Activated naive CD8-positive, alpha-beta T cell treated with anti-CD3 and anti-CD28 coated beads, Interleukin-2, amount 10 ng/mL, durations not matched to agents 7 days and 5 days (primary cell): ENCODE measurements at places on chromosomes 5 and 9. TPM values are rescaled to one million over a fixed set of nuclear protein-coding genes. Genes with fewer than 3 reads are reported as not detected.

The ENDOG gene
- total RNA-seq: 19.5 TPM

The PPP2R2B gene
- total RNA-seq: 5.3 TPM

The SLC6A7 gene
- total RNA-seq: not detected

The PKD2L2 gene
- total RNA-seq: not detected

The CHSY3 gene
- not detected for total RNA-seq

DNA sequence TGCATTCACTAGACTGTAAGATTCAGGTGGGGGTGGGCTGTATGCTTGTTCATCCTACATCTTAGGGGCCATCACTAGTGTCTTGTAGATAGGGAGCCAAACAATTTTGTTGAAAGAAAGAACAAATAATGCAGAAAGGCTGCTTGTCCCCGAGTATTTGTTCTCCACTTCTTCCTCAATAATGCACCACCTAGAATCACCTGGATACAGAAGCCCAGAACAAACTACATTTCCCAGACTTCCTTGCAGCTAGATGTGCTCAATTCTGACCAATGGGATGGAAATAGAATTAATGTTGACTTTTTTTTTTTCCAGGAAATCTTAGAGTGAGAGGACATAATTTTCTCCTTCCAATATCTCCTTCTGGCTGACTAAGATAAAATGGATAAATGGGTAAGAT is 38.9 kb upstream of the TNFSF8 start:
- H3K36me3 ChIP-seq: peaks cover 34% of the 10 kb centered on the region
- H3K27ac ChIP-seq: no peak overlapping the region
- peaks cover 27% of the 10 kb centered on the region for H3K4me1 ChIP-seq
- no peaks in the 10 kb centered on the region for H3K27me3 ChIP-seq
- H3K4me3 ChIP-seq: no peak overlapping the region
- no peak for DNase-seq

- H3K27ac ChIP-seq: no peak overlapping the region
- DNase-seq: no peak
- H3K27me3 ChIP-seq: no peaks in the 10 kb centered on the region
- no peaks in the 10 kb centered on the region for H3K4me1 ChIP-seq
- no peak overlapping the region for H3K4me3 ChIP-seq
These were observed 53.0 kb upstream of the NRARP start for GRCh38 chr9:137354845-137355760.

- no peak overlapping the region for H3K27ac ChIP-seq
- no peak for DNase-seq
- H3K36me3 ChIP-seq: peaks cover 6% of the 10 kb centered on the region
- peaks cover 1% of the 10 kb centered on the region for H3K4me1 ChIP-seq
- H3K27me3 ChIP-seq: no peaks in the 10 kb centered on the region
- H3K4me3 ChIP-seq: no peak overlapping the region
These were observed 34.1 kb downstream of the ATOX1 start for GRCh38 chr5:151724360-151724759.

GRCh38 chr5:151890299-151890698 is 34.4 kb downstream of the GLRA1 start:
- DNase-seq: no peak
- no peaks in the 10 kb centered on the region for H3K27me3 ChIP-seq
- no peak overlapping the region for H3K4me3 ChIP-seq
- no peaks in the 10 kb centered on the region for H3K4me1 ChIP-seq
- H3K36me3 ChIP-seq: no peaks in the 10 kb centered on the region

GRCh38 chr5:39213447-39214207 is 5.7 kb downstream of the FYB1 start:
- H3K27ac ChIP-seq: peak overlapping the region; percentile 92
- no peak for DNase-seq
- H3K27me3 ChIP-seq: no peaks in the 10 kb centered on the region
- peak overlapping the region; percentile 76 for H3K4me3 ChIP-seq
- H3K4me1 ChIP-seq: peaks cover 71% of the 10 kb centered on the region

- H3K4me1 ChIP-seq: peaks cover 3% of the 10 kb centered on the region
- H3K36me3 ChIP-seq: no peaks in the 10 kb centered on the region
- H3K4me3 ChIP-seq: no peak overlapping the region
- H3K27me3 ChIP-seq: peaks cover 47% of the 10 kb centered on the region
- no peak overlapping the region for H3K27ac ChIP-seq
These were observed 107.8 kb upstream of the FAM120A start for GRCh38 chr9:93343663-93344062.

DNA sequence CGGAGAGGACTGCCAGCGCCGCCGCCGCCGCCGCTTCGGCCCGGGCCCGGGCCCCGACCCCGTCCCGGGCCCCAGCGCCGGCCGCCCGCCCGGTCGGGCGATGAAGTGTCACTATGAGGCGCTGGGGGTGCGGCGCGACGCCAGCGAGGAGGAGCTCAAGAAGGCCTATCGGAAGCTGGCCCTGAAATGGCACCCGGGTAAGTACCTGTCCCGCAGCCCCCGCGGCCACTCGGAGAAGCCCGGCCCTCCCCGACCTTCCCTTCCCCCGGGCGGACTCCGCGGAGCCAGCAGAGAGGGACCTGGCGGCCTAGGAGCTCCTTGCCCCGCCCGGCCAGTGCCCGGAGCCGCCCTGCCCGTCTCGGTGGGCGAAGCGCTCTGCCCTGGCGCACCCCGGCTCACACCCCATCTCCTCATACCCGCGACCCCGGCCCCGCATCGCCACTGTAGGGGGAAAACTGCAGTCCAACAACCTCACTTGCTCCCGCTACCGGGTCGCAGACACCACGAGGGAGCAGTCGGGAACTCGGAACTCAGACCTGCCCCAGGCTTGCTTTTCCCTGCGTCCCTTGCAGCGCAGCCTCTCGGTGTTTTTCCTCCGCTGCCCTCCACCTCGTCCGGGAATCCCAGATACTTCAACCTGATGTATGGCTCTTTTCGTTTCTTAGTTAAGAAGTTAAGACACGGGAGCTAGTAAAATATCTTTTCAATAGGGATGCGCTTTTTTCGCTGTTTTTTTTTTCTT is 532 bp downstream of the DNAJC21 start:
- peaks cover 15% of the 10 kb centered on the region for H3K36me3 ChIP-seq
- peak; percentile 82 for DNase-seq
- peaks cover 26% of the 10 kb centered on the region for H3K4me1 ChIP-seq
- peak overlapping the region; percentile 95 for H3K27ac ChIP-seq

DNA sequence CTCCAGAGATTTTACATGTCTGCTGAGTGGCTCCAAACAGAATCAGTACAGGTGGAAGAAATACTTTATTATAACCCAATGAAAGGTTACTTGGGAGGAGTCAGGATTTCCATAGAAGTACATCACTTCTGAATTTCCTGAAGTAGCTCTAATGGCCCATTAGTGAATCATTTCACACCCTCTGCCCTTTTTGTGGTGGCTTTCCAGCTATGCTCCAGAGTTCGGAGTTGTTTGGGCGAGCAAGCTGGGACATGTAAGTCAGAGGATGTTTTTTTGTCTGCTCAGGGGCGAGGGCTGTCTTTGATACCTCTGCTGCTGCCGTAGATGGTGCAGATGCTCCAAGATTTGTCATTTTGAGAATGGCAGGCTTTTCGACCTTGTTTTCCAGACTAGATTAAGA is 226.1 kb downstream of the GOLPH3 start:
- no peaks in the 10 kb centered on the region for H3K36me3 ChIP-seq
- H3K27me3 ChIP-seq: peaks cover 1% of the 10 kb centered on the region
- H3K4me3 ChIP-seq: no peak overlapping the region
- H3K27ac ChIP-seq: no peak overlapping the region
- DNase-seq: no peak

GRCh38 chr9:127857278-127857677 is 2.8 kb upstream of the ENG start:
- H3K4me1 ChIP-seq: peaks cover 31% of the 10 kb centered on the region
- H3K4me3 ChIP-seq: no peak overlapping the region
- H3K36me3 ChIP-seq: no peaks in the 10 kb centered on the region
- H3K27ac ChIP-seq: no peak overlapping the region

DNA sequence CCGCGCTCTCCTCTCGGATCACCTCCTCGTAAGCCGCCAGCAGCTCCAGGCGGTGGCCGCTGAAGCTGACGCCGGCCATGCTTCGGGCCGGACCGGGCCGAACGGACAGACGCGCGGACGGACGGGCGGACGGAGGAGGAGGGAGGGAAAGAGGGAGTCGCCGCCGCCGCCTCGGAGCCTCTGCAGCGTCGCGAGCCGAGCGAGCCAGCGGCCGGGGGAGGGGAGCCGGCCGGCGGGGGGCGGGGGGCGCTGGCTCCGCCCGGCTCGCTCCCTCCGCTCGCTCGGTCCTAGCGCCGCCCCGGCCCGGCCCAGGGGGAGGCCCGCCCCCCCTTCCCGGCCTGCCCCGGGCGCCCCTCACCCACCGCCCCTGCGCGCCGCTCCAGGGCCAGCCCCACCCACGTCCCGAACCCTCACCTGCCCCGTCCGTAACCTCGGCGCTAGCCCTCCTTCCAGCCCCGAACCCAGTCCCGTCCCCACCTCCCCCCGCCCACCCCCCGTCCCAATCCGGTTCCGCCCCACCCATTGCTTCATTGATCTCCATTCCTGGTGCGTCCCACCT is at the start of gene DBN1:
DBN1 (minus strand) TSS at position 192 of the 559 bp plus-strand sequence; CDS start at position 79, 113 bp downstream.
- peak within 1 kb of the TSS; percentile 83 for H3K4me3 ChIP-seq
- H3K27ac ChIP-seq: peak within 1 kb of the TSS; percentile 85
- DNase-seq: peak; percentile 70
- H3K36me3 ChIP-seq: peaks cover 6% of the 10 kb centered on the region
